Activated naive CD4-positive, alpha-beta T cell treated with anti-CD3 and anti-CD28 coated beads, Interleukin-2, amount 10 ng/mL, durations not matched to agents 7 days and 5 days (primary cell): ENCODE measurements at places on chromosomes 2 and 18.

DNA sequence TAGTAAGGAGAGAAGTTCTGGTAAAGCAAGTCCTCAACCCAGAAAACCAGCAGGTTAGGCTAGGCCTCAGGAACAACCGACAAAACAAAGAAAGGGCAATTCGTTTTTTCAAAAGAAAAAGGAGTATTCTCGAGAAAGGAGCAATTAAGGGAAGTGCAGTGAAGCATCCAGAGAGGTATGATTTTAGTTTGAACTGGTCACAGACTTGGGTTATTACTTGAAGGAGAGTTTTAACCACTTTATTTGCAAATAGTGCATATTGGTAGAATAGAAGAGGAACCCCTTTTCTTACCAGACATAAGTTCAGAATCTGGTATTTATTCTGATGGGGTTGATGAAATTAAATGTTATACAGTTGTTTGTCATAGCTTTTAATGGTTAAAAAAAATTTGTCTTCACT, 110.0 kb upstream of the GCFC2 start:
- no peak overlapping the region for H3K4me3 ChIP-seq
- no peaks in the 10 kb centered on the region for H3K27me3 ChIP-seq
- DNase-seq = no peak
- no peaks in the 10 kb centered on the region for H3K4me1 ChIP-seq
- no peak overlapping the region for H3K27ac ChIP-seq

DNA sequence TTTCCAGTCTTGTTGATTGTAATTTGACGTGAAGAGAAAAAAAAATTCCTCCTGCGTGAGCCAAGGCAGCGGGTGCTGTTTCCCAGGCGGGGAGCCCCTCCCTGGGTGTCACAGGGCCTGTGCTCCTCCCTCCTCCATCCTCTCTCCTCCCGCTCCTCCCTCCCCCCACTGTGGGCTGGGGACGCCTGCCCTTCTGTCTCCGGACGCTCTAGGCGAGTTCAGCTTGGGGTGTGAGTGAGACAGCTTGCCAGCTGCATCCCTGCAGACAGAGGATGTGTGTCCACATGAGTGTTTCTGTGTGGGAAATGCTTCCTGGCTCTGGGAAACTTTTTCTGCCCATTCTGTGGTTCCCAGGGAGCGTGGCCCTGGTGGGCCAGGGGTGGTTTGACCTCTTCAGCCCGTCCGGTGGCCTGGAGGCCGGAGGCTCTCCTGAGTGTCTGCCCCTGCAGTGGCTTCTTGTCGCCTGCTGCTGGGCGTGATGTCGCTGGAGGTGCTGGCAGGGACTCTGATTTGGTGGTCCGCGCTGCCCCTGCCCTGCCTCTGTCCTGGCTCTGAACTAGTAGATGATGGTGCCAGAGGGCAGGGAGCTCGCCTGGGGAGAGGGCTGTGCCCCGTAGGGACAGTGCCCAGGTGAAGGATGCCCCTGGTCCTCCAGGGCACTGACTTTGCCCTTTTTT, 96.4 kb downstream of the USP40 start:
- DNase-seq = peak; percentile 18
- H3K4me3 ChIP-seq = no peak overlapping the region
- H3K36me3 ChIP-seq = peaks cover 49% of the 10 kb centered on the region
- H3K27ac ChIP-seq = no peak overlapping the region
- H3K27me3 ChIP-seq = no peaks in the 10 kb centered on the region

DNA sequence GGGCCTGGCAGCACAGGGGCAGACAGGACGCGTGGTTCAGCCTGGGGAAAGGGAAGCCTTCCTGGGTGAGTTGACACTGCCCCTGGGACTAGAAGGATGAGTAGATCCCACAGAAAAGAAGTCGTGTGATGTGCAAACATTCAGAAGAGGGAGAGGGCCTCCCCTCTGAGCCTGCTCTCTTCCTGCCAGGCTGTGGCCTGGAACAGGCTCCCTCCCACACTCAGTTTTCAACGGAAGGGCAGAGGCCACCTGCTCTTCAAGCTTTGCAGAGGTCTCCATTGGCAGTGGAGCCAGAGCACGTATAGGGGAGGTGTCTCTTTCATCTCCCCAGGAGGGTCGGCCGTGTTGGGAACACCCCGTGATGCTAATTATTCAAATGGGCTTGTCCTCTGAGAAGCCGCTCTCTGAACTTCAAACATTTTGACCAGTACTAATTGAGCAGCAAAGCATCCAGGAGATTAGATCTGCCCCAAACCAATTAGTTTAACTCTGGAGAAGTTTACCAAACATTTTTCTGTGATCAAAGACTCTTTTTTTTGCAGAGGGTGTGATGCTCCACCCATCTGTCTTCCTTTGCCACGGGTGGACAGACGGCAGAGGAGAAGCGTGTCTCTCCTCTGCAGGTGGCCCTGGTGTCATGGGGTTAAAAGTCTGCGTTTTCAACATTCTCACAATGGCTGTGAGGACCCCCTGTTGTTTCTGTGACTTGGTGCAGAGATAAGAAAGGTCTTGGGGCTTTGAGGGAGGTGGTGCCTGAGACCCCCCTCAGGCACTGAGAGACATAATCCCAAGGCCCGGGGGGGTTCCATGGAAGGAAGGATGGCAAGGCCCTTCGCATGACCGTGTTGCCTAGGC, 29.5 kb upstream of the ODC1 start:
- peaks cover 47% of the 10 kb centered on the region for H3K27me3 ChIP-seq
- H3K27ac ChIP-seq = no peak overlapping the region
- no peak for DNase-seq
- no peaks in the 10 kb centered on the region for H3K36me3 ChIP-seq
- H3K4me3 ChIP-seq = no peak overlapping the region

- no peaks in the 10 kb centered on the region for H3K27me3 ChIP-seq
- DNase-seq = no peak
- no peak overlapping the region for H3K27ac ChIP-seq
- peaks cover 56% of the 10 kb centered on the region for H3K36me3 ChIP-seq
- no peaks in the 10 kb centered on the region for H3K4me1 ChIP-seq
- H3K4me3 ChIP-seq = no peak overlapping the region
Observed at GRCh38 chr2:15472876-15473275, 88.3 kb downstream of the NBAS start.

DNA sequence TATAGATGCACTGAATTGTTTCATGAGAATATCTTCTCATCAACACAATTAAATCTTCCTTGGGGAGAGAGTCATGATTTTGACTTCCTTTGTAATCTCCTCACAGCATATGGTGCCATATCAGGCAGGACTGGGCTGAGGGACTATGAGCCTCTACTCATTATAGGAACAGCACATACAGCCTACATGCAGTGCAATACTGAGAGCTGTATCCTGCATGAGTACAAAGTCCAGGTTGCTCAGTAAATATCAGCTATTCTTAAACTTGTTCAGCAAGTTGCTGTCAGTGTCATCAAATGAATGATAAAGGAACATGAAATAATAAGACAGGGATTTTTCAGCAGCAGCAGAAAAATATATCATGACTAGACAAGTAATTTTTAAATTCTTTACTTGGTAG, 10.8 kb downstream of the DLGAP1 start:
- no peak overlapping the region for H3K4me3 ChIP-seq
- H3K4me1 ChIP-seq = no peaks in the 10 kb centered on the region
- H3K36me3 ChIP-seq = no peaks in the 10 kb centered on the region

GRCh38 chr2:200475795-200476194, 34.1 kb downstream of the KCTD18 start:
- no peaks in the 10 kb centered on the region for H3K27me3 ChIP-seq
- no peak for DNase-seq

- H3K27ac ChIP-seq = no peak overlapping the region
- peaks cover 22% of the 10 kb centered on the region for H3K4me1 ChIP-seq
- peaks cover 1% of the 10 kb centered on the region for H3K36me3 ChIP-seq
- H3K27me3 ChIP-seq = peaks cover 3% of the 10 kb centered on the region
Observed at GRCh38 chr2:12265646-12266045, 451.1 kb upstream of the TRIB2 start.

DNA sequence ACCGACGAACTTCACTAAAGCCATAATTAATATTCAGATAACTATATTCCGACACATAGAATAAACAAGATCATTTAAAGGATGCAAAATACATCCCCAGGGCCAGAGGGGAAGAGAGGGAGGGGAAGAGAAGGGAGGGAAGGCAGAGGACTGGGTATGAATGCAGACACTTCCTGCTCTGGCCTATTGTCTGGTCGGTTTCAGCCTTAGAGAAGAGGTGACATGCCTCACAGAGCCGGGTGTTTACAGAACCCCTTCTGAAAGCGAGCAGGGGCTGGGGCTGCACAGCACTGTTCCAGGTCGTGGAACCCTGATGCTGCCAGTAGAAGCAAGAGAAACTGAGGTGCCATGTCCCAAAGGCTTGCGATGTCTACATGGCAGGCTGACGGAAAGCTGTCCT, 31.0 kb downstream of the CELF4 start:
- no peaks in the 10 kb centered on the region for H3K4me1 ChIP-seq
- no peak overlapping the region for H3K27ac ChIP-seq
- H3K4me3 ChIP-seq = no peak overlapping the region
- H3K27me3 ChIP-seq = peaks cover 25% of the 10 kb centered on the region
- DNase-seq = no peak

GRCh38 chr2:44920751-44921150, 20.8 kb upstream of the SIX3 start:
- H3K27me3 ChIP-seq = peaks cover 69% of the 10 kb centered on the region
- no peak overlapping the region for H3K27ac ChIP-seq
- no peak for DNase-seq

- no peak overlapping the region for H3K4me3 ChIP-seq
- peak overlapping the region; percentile 89 for H3K27ac ChIP-seq
- peaks cover 25% of the 10 kb centered on the region for H3K36me3 ChIP-seq
- no peaks in the 10 kb centered on the region for H3K27me3 ChIP-seq
- H3K4me1 ChIP-seq = peaks cover 48% of the 10 kb centered on the region
Observed at GRCh38 chr2:64635976-64636911, 17.5 kb downstream of the SERTAD2 start.

GRCh38 chr2:218872645-218873358, 7.8 kb upstream of the WNT10A start:
- no peak overlapping the region for H3K27ac ChIP-seq
- H3K27me3 ChIP-seq = peaks cover 100% of the 10 kb centered on the region

- H3K4me1 ChIP-seq = no peaks in the 10 kb centered on the region
- no peak overlapping the region for H3K4me3 ChIP-seq
- no peaks in the 10 kb centered on the region for H3K27me3 ChIP-seq
Observed at GRCh38 chr2:146068051-146068450, 1548.1 kb upstream of the ZEB2 start.

GRCh38 chr2:64214281-64215115, 70.3 kb upstream of the PELI1 start:
- peak overlapping the region; percentile 15 for H3K4me3 ChIP-seq
- peaks cover 8% of the 10 kb centered on the region for H3K36me3 ChIP-seq
- peak; percentile 48 for DNase-seq
- H3K4me1 ChIP-seq = peaks cover 51% of the 10 kb centered on the region
- H3K27ac ChIP-seq = peak overlapping the region; percentile 91

- no peak overlapping the region for H3K27ac ChIP-seq
- H3K36me3 ChIP-seq = no peaks in the 10 kb centered on the region
- H3K4me1 ChIP-seq = no peaks in the 10 kb centered on the region
- H3K4me3 ChIP-seq = no peak overlapping the region
- H3K27me3 ChIP-seq = no peaks in the 10 kb centered on the region
Observed at GRCh38 chr18:58231930-58232329, 187.9 kb downstream of the NEDD4L start.

GRCh38 chr2:47223980-47224379, 68.9 kb upstream of the STPG4 start:
- no peaks in the 10 kb centered on the region for H3K36me3 ChIP-seq
- H3K27ac ChIP-seq = no peak overlapping the region
- DNase-seq = no peak
- no peaks in the 10 kb centered on the region for H3K4me1 ChIP-seq
- H3K27me3 ChIP-seq = peaks cover 26% of the 10 kb centered on the region

DNA sequence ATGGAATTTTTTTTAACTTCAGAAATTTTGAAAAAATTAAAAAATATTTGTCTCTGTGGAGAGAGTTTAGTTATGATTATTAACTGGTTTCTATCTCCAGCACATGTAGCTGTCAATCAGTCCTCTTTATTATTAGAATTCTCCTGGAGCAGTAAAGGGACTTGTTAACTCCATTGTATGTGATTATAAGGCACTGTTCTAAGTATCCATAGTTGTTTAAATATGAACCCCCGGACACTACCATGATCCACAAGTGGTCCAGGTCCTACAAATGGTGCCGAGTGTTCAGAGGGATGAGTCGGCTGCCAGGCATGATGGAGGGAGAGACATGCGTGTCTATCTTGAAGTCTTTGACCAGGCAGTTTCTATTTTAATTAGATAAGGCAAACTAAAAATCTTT, 492 bp downstream of the CHRNA1 start:
- H3K27me3 ChIP-seq = peaks cover 37% of the 10 kb centered on the region
- no peak for DNase-seq
- H3K4me1 ChIP-seq = peaks cover 18% of the 10 kb centered on the region
- H3K27ac ChIP-seq = no peak overlapping the region
- H3K4me3 ChIP-seq = no peak overlapping the region

GRCh38 chr2:105793196-105793975, 48.7 kb downstream of the NCK2 start:
- no peak for DNase-seq
- H3K27ac ChIP-seq = peak overlapping the region; percentile 77
- peaks cover 38% of the 10 kb centered on the region for H3K36me3 ChIP-seq
- H3K4me1 ChIP-seq = peaks cover 98% of the 10 kb centered on the region
- H3K4me3 ChIP-seq = no peak overlapping the region
- no peaks in the 10 kb centered on the region for H3K27me3 ChIP-seq

- no peaks in the 10 kb centered on the region for H3K27me3 ChIP-seq
- H3K36me3 ChIP-seq = peaks cover 43% of the 10 kb centered on the region
- peaks cover 57% of the 10 kb centered on the region for H3K4me1 ChIP-seq
- H3K27ac ChIP-seq = peak overlapping the region; percentile 28
- DNase-seq = peak; percentile 72
Observed at GRCh38 chr2:98518101-98518500, 73.4 kb downstream of the INPP4A start.

DNA sequence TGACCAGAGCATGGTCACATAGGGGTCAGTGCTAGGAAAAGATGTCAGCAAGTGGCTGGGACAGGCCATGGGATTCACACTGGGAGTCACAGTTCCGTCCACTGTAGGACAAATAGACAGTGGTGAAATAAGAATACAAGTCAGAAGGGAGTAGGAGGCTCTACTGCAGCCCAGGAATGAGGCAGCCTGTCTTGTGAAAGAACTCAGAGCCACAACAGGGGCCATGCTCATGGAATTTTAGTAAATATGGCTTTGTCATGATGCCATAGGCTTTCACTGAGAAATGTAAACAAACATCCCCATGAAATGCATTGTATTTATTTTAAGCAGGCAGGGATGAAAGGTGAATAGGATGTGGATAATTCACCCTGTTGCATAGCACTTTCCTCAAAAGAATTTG, 504.3 kb downstream of the SOX11 start:
- H3K4me3 ChIP-seq = no peak overlapping the region
